Endothelial cell (in vitro differentiated cells): ENCODE measurements at places on chromosomes 2 and 18.
A peak's percentile ranks its signal among the peaks of the same experiment; 100 is the strongest.

- no peak for DNase-seq
Measured at GRCh38 chr2:228767196-228767595, 503.9 kb downstream of the PID1 start.

DNA sequence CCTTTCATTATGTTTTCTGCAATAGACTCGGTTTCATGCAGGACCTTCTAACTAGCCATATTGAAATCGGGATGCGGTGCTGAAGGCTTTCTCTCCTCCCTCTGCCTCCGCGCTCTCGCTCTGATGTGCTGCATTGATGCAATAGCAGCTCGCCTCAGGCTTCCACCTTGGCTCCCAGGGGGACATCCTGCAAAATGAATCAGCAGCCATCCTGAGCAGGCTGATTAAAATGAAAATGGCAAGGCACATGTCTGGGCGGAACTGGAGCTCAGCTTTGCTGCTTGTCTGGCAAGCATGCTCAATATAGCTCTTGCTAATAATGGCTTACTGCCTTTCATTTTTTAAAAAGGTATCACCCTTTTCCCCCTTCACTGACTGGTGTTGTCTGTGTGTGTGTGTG lies 806 bp upstream of the MYT1L start:
- DNase-seq = peak; percentile 9

DNA sequence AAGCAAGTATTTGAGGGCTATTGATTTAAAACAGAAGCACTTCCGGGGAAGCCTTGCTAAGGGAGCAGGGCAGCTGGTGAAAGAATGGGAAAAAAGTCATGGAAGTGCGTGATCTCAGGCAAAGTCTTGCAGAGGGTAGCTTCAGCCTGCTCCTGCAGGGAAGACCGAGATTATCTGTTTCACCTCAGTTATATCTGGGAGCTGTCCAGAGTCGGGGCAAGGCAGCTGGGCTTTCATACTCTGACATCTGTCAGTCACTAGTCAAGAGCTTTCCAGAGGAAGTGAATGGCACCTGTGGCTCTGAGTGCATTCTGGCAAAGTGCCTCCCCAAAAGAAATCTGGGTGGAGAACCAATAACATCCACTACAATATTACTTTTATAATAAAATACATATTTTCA lies 8.7 kb downstream of the NXPH2 start:
- DNase-seq = no peak

DNA sequence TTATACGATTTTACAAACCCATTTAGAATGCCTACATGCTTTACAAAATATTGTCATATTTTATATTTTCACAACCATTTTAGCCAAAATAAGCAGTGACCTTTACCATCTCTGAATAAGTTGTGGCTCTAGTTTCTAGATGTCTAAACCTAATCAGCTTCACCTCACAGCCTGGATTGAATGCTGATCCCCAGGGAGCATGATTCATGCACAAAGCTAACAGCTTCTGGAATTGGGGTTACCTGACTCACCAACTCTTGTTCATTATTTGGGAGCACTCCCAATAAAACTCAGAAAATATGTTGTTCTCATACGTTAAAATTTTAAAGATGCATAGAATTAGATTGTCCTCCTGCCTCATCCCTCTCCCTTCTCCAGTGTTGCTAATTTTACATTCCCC lies 611.7 kb upstream of the NETO1 start:
- DNase-seq = no peak

GRCh38 chr2:64919261-64919660 lies 69.9 kb upstream of the SLC1A4 start:
- DNase-seq = no peak

GRCh38 chr2:86764661-86765309 lies 25.9 kb downstream of the CD8A start:
- peak; percentile 52 for DNase-seq

DNA sequence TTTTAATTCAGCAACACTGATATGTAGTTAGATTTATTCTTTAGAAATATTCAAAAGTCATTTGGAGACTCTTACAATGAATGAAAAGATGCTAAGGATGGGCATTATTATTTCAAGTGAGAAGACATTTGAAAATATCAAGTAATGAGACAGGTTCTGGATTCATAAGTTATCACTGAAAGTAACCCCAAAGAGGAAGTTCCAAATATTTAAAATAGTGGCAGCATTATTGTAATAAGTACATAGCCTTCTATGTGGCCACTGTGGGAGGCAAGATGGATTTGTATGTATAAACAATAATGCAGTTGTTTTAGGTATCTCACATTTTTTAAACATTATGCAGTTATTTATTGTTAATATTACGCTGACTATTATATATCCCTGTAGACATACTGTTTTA lies 29.7 kb downstream of the ZC3H6 start:
- no peak for DNase-seq

- no peak for DNase-seq
Measured at GRCh38 chr2:164080486-164080885, 344.7 kb upstream of the FIGN start.
